ENCODE measurements at places on chromosomes 7 and 10. TPM values are rescaled to one million over a fixed set of nuclear protein-coding genes. Genes with fewer than 3 reads are reported as not detected.

Gene CAV1
- polyA plus RNA-seq = 332 TPM

Gene ZNF746
- polyA plus RNA-seq = 15.2 TPM

Gene PROSER2
- polyA plus RNA-seq = 2.6 TPM

Gene SPRN
- polyA plus RNA-seq = 3.8 TPM

Gene HSPA12A
- polyA plus RNA-seq = 13.5 TPM

Gene KLLN
- polyA plus RNA-seq = 1.4 TPM

Gene UNC5B
- 19.0 TPM for polyA plus RNA-seq

Gene VSTM4
- polyA plus RNA-seq = 32.9 TPM

Gene ELMO1
- polyA plus RNA-seq = 52.3 TPM

Gene CTAGE8
- 7.9 TPM for polyA plus RNA-seq

Gene ANKRD30A
- not detected for polyA plus RNA-seq

Gene ECHDC3
- polyA plus RNA-seq = 13.7 TPM

Gene BAIAP2L1
- polyA plus RNA-seq = 23.8 TPM

Gene CNPY4
- polyA plus RNA-seq = 38.9 TPM

Gene ZNF425
- 5.4 TPM for polyA plus RNA-seq

Gene GSTK1
- 117 TPM for polyA plus RNA-seq

Gene ZNF467
- 32.8 TPM for polyA plus RNA-seq

Gene EN2
- polyA plus RNA-seq = not detected

Gene PNLIP
- not detected for polyA plus RNA-seq

Gene CACNB2
- 11.9 TPM for polyA plus RNA-seq

Gene ITIH5
- 39.4 TPM for polyA plus RNA-seq

Gene TAX1BP1
- polyA plus RNA-seq = 81.0 TPM
